Gastroesophageal sphincter (tissue), 4 donors: ENCODE measurements at places on chromosomes 6 and 20.

DNA sequence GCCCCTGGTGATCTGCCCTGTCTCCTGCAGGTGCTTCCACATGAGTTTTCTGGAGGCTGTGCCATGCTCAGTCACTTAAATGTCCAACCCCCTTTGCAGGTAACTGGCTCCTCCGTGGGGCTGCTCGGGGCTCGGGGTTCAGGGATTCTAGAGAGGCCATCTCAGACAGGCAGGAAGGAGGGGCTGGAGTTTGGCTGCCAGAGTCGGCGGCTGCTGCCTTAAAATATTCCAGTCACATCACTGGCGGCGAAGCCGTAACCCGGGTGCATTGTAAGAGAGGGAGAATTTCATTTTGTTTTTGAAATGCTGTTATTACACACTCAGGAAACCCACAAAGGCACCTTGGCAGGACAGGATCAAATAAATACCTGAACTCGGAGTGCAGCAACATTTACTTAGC lies 212.9 kb upstream of the PMEPA1 start:
- no peak for ATAC-seq
- H3K4me3 ChIP-seq = no peak overlapping the region
- no peak overlapping the region for H3K27ac ChIP-seq
- H3K27me3 ChIP-seq = no peaks in the 10 kb centered on the region
- no peaks in the 10 kb centered on the region for H3K36me3 ChIP-seq
- H3K4me1 ChIP-seq = no peaks in the 10 kb centered on the region

DNA sequence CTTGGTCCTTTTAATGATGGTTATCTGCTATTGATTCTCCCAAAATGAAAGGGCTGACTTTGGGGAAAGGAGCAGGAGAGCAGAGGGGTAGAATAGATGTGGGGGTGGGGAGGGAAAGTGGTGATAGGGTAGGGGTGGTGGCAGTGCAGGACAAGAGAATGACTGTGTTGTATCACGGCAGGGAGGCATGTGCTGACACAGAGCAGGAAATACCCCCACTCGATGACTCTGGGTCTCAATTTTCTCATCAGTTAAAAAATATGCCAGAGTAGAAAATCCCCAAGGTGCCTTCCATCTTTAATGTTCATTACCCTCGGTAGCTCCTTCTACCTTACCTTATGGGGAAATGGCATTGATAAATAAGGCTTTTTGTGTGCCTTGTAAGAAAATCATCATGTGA lies 79.0 kb upstream of the ATXN1 start:
- no peaks in the 10 kb centered on the region for H3K4me1 ChIP-seq
- no peaks in the 10 kb centered on the region for H3K36me3 ChIP-seq
- H3K27me3 ChIP-seq = no peaks in the 10 kb centered on the region
- ATAC-seq = no peak
- H3K27ac ChIP-seq = no peak overlapping the region
- no peak overlapping the region for H3K4me3 ChIP-seq

DNA sequence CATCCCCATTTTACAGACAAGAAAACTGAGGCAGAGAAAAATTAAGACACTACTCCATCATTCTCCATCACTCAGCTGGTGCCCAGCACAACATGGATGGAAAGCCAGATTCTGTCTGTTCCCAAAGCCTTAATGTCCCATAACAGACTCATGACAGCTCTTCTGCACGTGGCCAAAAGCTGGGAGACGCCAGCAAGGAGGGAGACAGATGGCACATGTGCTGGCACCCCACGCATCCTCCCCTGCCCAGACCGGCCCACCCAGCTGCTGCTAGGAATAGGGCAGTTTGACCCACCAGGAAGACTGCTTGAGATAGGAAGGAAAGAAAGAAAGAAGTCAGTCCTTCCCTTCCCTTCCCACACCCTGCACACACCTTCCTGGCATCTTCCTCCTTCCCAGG lies 96.3 kb downstream of the PREX1 start:
- no peak for ATAC-seq
- H3K4me1 ChIP-seq = no peaks in the 10 kb centered on the region
- no peak overlapping the region for H3K27ac ChIP-seq
- H3K27me3 ChIP-seq = no peaks in the 10 kb centered on the region

GRCh38 chr6:36907781-36908180 lies 22.0 kb downstream of the C6orf89 start:
- H3K27me3 ChIP-seq = no peaks in the 10 kb centered on the region
- peak; percentile 88 for ATAC-seq
- no peak overlapping the region for H3K4me3 ChIP-seq
- peaks cover 62% of the 10 kb centered on the region for H3K36me3 ChIP-seq
- H3K4me1 ChIP-seq = peaks cover 51% of the 10 kb centered on the region
- peak overlapping the region; percentile 67 for H3K27ac ChIP-seq

DNA sequence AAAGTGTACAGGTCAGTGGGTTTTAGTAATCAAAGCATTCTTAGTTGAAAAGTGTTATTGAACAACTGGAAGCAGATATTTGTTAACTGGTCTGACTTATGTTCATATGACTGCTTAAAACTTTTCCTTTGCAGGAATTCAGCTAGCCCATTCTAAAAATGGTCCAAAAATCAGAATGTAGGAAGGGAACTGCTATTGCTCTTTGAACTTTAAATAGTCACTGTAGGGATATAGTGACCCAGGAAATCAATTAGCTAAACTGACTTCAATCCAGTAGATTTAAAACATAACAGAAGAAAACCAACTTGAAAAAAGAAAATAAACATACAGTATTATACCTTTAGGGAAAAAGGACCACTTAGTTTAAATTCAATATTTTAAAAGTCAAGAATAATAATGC lies 25.5 kb downstream of the AKAP12 start:
- no peak overlapping the region for H3K4me3 ChIP-seq
- no peak for ATAC-seq
- H3K27me3 ChIP-seq = no peaks in the 10 kb centered on the region
- H3K36me3 ChIP-seq = no peaks in the 10 kb centered on the region
- no peak overlapping the region for H3K27ac ChIP-seq

DNA sequence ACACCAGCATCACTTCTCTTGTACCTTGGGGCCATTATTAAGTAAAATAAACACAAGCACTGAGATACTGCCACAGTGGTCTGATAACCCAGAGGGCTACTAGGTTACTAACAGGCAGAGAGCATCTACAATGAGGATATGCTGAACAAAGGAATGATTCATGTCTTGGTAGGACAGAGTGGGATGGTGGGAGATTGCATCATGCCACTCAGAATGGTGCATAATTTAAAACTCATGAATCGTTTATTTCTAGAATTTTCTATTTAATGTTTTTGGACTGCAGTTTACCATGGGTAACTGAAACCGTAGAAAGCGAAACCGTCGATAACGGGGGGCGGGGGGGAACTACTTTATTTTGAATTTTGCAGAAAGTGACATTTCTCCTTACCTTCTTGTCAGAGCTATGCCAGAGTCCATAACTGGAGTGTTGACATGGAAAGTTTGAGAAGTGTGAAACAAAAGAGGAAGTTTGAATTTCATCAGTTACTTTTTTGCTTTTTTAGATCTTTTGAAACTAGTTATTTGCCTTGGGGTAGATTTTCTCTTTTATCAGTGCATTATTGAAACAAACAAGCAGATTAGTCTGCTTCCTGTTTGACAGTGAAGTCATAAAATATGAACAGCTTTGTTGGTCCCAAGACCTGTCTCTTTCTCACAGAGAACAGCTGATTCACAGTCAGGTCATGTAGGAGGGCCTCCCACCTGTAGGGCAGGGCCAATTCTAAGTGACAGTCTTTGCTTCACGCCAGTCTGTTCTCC lies 124.9 kb downstream of the KLHL32 start:
- no peaks in the 10 kb centered on the region for H3K27me3 ChIP-seq
- H3K4me3 ChIP-seq = no peak overlapping the region
- no peaks in the 10 kb centered on the region for H3K4me1 ChIP-seq
- H3K27ac ChIP-seq = no peak overlapping the region
- no peak for ATAC-seq
- H3K36me3 ChIP-seq = no peaks in the 10 kb centered on the region
